Femur (tissue), 1 donor: ENCODE measurements at places on chromosomes 16 and 17.

- DNase-seq: peak; percentile 96
Measured at GRCh38 chr17:50719144-50719923, at the start of gene LUC7L3. Gene LUC7L3 (plus strand): TSS chr17:50719603. CDS start chr17:50719733, 130 bp downstream.

- no peak for DNase-seq
Measured at GRCh38 chr16:5621826-5622225, 524.2 kb upstream of the EEF2KMT start.

DNA sequence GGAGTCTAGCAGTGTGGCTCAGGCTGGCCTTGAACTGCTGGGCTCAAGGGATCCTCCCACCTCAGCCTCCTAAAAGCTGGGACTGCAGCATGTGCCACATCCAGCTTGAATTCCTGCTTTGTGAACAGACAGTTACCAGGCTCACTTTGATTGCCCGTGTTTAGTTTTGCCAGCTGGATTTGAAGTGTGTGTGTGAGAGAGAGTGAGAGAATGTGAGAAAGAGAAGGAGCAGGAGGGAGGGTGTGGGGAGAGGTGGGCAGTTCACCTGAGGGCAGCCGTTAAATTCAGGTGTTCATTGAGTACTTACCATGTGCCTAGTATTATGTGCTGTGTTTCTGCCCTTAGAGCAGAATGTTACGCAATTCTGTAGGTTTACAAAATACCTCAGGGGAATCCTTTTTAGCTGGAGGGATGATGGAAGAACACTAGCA is 4.7 kb downstream of the DUSP14 start:
- no peak for DNase-seq

DNA sequence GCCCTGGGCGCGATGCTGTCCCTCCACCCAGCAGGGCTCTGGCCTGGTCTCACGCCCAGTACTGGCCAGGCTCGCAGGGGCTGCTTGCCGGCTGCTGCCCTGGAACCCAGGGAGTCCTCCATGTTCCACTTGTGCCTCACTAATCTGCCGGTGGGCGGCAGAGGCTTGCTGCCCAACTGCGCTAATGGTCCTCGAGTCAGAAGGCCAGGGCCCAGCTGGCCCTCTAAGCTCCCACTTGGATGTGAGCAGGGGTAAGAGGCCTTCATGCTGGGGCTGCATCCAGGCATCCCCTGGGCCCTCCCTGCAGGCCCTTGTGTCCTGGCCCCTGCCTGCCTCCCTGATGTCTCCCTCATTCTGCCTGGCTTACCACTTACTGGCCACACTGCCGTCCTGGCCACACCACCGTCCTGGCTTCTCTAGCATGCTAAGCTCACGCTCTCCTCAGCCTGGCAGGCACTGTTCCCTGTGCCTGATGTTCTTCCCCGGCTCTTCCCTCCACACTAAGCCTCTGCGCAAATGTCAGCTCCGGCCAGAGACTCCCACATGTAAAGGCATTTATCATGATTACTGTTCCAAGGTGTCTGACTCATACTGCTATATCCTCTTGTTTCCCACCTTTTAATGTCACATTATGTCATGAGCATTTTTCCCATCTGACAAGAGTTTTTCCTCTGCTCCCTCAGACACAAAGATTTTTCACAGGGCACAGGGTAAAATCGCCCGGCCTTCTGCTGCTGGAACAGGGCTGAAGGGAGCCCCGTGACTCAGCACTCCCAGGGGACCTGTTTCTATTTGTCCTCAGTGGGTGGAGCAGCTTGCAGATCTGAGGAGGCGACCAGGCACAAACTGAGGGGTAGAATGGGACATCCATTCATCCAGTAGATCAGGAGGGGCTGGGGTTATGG is 15.9 kb downstream of the B9D1 start:
- peak; percentile 77 for DNase-seq

DNA sequence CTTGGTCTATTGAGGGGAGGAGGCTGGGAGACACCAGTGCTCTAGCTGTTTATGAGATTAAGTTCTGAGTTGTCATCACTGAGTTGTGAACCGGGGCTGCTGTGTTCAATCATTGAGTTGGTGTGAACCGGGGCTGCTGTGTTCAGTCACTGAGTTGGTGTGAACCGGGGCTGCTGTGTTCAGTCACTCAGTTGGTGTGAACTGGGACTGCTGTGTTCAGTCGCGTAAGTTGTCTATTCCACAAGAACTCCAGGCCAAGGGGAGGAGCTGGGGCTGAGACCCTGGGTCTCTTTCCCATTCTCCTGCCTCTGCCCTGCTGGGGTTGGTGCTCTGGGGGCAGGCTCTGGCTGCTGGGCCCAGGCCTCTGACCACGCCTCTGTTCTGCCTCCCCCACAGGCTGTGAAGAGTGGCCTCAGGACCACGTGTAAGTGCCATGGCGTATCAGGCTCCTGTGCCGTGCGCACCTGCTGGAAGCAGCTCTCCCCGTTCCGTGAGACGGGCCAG is 24.5 kb downstream of the WNT9B start:
- DNase-seq: no peak

DNA sequence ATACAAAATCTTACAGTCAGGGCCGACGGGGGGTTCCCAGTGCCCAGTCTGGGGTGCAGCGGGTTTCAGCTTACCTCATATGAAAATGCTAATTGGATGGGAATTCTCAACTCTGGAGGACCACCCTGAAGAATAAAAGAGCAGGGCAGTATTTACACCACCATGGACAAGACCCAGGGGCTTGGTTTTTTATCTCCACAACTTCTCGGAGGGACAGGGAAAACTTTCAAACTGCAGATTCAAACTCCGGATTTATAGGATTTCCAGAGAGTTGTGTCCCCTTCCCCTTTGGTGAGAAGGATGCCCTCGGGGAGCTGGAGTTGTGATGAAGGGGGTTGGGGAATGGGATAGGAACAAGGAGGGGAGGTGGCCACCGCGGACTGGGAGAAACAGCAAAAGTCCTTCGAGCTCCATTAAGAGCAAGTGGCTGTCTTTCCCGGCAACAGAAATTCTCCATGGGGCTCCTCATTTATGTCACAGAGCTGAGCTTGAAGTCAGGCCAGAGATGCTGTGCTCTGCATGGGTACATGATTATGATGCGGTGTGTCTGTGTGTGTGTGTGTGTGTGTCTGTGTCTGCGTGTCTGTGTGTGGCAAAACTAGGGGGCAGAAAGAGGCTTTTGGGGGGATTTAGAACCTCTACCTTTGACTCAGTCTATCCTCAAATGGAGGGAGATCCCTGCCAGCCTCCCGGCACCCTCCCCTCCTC is 15.7 kb downstream of the FOXL1 start:
- no peak for DNase-seq

GRCh38 chr17:56595831-56596690 is 2.6 kb downstream of the NOG start:
- no peak for DNase-seq

GRCh38 chr17:17779015-17779611 is 57.7 kb downstream of the SREBF1 start:
- DNase-seq: peak; percentile 81

DNA sequence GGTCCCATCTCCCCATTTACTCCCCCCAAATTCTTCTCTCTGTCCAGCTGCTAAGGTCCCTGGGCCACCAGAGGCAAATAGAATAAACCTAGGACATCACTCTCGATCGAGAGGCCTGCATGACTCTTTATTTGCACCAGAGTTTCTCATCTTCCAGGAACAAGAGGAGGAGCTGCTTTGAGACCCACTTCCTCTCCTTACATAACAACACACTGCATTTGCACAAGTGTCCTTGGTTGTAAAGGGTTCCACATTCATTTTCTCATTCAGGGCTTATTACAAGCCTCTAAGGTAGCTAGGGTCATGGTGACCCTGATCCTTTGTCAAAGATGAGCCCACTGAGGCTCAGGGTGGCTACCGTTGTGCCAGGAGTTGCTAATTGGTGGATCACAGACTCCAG is 38.1 kb upstream of the RHOT1 start:
- no peak for DNase-seq

DNA sequence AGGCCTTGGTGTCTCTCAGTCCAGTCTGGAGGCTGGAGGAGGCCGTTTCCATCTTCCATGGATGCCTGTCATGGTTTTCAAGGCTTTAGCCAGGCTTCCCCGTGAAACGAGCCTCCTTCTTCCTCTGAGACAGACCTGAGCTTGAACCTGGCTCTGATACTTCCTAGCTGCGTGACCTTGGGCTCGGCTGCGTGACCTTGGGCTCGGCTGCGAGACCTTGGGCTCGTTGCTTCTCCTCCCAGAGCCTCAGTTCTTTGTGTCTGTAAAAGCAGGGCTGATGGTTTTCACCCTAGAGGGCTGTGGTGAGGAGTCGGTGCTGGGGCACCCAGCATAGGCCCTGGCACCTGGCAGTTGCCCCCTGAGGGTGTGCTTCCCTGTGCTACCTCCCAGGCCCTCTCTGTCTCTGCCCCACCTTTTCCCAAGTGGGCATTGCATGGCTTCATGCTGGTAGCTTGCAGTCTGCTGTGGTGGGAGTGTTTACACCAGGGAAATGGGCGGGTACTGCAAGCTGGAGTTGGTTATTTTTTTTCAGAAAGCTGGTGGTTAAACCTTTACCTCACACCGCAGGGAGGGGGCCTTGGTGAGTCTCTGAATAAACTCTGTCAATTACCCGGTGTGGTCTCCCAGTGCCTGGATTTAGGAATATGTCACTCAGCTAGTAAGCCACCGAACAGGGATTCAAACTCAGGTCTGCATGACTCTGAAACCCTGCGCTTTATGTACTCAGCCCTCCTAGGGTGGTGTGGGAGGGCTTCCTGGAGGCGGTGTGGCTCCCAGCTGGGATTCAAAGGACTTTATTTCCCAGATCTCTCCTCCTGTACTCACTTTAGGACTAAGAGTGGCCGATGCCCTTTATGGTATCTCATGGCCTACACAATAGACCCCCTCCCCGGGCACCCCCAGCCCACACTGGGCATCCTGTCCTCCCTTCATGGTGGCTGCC is 129.0 kb upstream of the CIBAR2 start:
- no peak for DNase-seq

DNA sequence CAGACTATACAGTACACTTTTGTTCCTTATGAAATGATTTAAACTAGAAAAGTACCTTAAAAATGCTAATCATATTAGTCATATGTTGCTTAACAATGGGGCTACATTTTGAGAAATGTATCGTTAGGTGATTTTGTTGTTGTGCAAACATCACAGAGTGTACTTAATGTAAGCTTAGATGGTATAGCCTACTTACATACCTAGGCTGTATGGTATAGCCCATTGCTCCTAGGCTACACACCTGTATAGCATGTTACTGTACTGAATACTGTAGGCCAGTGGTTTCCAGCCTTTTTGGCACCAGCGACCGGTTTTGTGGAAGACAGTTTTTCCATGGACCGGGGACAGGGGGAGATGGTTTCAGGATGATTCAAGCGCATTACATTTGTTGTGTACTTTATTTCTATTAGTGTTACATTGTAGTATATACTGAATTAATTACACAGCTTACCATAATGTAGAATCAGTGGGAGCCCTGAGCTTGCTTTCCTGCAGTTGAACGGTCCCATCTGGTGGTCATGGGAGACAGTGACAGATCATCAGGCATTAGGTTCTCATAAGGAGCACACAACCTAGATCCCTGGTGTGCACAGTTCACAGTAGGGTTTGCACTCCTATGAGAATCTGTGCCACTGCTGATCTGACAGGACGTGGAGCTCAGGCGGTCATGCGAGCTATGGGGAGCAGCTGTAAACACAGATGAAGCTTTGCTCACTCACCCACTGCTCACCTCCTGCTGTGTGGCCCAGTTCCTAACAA is 35.0 kb upstream of the MRC2 start:
- peak; percentile 30 for DNase-seq

GRCh38 chr17:33164169-33164881 is 128.8 kb downstream of the ASIC2 start:
- peak; percentile 80 for DNase-seq

- peak; percentile 38 for DNase-seq
Measured at GRCh38 chr17:66791347-66791746, 43.6 kb upstream of the CACNG5 start.

DNA sequence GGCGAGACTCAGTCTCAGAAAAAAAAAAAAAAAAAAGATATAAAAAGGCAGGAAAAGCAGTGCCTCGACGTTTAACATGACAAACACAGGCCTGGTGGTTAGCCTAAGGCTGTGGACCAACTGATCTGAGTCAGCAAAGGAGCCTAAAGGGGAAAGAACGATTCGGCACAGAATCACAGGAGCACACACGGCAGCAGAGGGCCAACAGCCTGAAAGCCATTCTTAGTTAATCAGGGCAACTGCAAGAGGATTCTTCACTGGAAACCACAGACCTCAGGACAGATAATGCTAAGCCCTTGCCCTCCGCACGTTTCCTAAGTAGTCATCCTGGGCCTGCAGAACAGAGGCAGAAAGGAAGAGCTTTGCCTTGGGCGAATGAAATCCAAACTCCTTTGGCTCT is 14.7 kb downstream of the TMEM11 start:
- peak; percentile 7 for DNase-seq

- DNase-seq: no peak
Measured at GRCh38 chr17:44144966-44145739, 3.4 kb downstream of the HROB start.

DNA sequence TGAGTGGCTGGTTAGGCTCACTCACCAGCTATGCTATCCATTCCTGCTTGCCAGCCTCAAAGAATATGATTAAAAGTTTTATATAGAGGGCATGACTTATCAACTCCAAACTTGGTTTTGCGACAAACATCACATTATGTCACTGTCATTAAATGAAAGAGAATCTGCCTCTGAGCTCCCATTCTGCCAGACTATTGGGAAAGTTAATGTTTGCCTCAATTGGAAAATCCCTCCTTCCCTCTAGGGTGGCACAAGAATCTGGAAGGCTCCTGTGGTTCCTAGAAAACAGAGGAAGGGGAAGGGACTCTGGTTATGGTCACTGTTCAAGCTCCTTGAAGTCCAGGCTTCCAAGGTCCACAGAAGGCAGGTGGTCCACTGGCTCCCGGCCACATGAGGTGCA is 50.5 kb upstream of the TEX2 start:
- no peak for DNase-seq

- no peak for DNase-seq
Measured at GRCh38 chr16:27500801-27501200, 48.9 kb downstream of the GTF3C1 start.

DNA sequence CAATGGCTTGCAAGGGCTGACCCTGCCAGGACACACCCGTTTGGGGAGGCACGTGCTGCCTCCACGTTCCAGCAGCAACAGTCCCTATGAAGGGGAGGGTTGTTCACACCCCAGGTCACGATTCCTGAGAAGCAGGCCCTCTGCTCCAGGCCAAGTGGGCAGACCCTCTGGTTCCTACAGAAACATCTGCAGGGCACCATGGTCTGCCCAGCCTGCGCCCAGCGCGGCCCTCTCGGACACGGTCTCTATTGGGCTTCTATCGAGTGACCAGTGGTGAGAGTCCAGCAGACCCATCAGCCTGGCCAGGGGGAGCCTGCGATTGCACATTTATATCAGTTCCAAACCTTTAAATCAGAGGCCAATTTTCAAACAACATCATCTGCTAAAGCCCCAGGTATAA is 128.3 kb downstream of the ZNF423 start:
- DNase-seq: no peak

DNA sequence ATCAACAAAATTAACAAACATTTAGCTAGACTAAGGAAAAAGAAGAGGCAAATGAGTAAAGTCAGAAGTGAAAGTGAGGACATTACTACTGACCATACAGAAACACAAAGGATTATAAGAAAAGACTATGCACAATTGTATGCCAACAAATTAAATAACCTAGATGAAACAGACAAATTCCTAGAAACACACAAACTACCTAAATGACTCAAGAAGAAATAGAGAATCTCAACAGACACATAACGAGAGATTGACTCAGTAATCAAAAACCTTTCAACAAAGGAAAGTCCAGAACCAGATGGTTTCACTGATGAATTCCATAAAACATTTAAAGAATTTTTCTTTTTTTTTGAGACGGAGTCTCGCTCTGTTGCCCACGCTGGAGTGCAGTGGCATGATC is 35.7 kb upstream of the MYLK3 start:
- no peak for DNase-seq

GRCh38 chr17:76947309-76947708 is 79.1 kb downstream of the MGAT5B start:
- no peak for DNase-seq

GRCh38 chr16:85391175-85391707 is 221.9 kb upstream of the GSE1 start:
- no peak for DNase-seq
